Stimulated activated CD4-positive, alpha-beta T cell treated with anti-CD3 and anti-CD28 coated beads, Interleukin-15, amount 100 ng/mL, for 1 hour (primary cell): ENCODE measurements at places on chromosomes 2 and 18.

GRCh38 chr2:134489732-134490384 is 228.9 kb downstream of the TMEM163 start:
- no peak for DNase-seq

- DNase-seq = no peak
These were observed 69.6 kb upstream of the CD28 start for GRCh38 chr2:203636588-203637470.

- DNase-seq = no peak
These were observed 7.6 kb downstream of the GPR45 start for GRCh38 chr2:105249181-105249580.

DNA sequence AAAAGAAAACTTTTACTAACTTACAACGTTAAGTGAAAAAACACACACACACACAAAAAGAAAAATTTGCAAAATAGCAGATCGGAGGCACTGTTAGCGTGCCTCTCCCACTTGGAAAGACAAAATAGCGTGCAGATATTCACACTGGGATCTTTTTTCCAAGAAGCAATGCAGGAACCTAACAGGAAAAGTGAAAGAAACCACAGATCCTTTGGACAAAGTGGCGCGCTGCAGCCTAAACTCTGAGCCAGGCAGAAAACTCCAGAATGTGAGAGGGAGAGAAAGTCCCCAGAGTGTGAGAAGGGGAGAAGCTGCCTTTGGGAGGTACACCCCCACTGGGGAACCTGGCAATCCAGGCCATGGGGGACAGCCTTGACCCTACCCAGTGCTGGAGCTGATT is 70.7 kb upstream of the SERPINE2 start:
- no peak for DNase-seq

- no peak for DNase-seq
These were observed 37.4 kb upstream of the EPAS1 start for GRCh38 chr2:46259777-46260168.

GRCh38 chr2:171436307-171436706 is 2.3 kb downstream of the DCAF17 start:
- no peak for DNase-seq

GRCh38 chr18:3594760-3595368 is 144.9 kb downstream of the TGIF1 start:
- no peak for DNase-seq

DNA sequence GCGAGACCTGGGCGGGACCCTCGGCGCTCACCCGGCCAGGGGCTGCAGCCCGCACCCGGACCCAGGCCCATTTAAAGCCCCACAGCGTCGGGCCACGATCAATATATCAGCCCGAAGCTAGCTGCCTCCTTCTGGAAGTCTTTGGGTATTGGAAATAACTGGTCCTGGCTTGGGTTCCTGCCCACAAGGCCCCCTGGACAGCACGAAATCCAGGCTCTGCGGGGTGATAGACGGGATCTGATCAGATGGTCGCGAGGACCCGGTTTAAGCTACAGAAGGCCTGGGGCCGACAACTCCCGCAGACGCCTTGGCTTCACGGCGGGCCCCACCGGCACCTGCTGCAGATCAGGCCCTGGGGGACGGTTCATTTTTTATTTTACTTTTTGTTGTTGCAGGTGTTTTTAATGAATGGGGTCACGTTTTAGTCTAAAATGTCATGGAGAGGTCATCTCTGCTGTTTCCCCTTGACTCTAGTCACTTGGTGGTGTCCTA is 362 bp upstream of the PSTPIP2 start:
- DNase-seq = no peak

GRCh38 chr2:3631161-3631850 is 26.7 kb upstream of the ALLC start:
- DNase-seq = no peak

GRCh38 chr18:13457327-13457726 is 238.8 kb downstream of the LDLRAD4 start:
- DNase-seq = no peak

DNA sequence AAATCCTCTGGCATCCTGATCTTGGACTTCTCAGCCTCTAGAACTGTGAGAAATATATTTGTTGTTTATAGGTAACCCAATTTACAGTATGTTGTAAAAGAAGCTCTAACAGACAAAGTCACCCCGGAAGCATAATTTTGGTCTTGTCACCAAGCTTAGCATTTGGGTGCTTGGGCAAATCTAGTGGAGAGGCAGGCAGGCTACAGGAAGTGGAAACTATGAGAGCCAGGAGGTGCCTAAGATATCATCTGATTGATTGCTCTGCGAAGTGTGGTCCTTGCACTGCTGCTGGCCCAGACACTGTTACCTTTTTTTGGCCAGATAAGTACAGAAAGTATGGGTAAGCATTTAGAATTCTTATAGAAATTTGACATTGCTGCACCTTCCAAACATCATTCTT is 102.9 kb downstream of the CDC42EP3 start:
- DNase-seq = no peak

DNA sequence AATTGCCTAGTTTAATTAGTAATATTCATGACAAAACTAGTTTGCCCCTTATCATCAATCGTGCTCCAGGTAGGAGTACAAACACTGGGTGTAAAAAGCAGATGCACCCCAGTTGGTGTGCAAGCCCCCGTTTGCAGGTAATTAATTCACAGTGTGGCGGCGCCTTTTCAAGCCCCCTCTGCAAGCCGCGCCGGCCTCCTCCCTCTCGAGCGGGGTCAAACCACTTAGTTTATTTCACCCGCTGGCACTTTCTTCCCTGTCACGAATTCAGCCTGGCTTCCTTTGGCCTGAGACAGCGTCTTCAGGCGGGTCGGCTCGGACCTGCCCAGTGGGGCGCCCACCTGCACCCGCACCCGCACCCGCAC is 64.7 kb upstream of the MAPRE2 start:
- DNase-seq = no peak

GRCh38 chr2:120661551-120661950 is 74.1 kb upstream of the GLI2 start:
- no peak for DNase-seq

- no peak for DNase-seq
These were observed 16.2 kb downstream of the AFF3 start for GRCh38 chr2:100126201-100126600.

- no peak for DNase-seq
These were observed 81.7 kb upstream of the REV1 start for GRCh38 chr2:99571533-99571932.

DNA sequence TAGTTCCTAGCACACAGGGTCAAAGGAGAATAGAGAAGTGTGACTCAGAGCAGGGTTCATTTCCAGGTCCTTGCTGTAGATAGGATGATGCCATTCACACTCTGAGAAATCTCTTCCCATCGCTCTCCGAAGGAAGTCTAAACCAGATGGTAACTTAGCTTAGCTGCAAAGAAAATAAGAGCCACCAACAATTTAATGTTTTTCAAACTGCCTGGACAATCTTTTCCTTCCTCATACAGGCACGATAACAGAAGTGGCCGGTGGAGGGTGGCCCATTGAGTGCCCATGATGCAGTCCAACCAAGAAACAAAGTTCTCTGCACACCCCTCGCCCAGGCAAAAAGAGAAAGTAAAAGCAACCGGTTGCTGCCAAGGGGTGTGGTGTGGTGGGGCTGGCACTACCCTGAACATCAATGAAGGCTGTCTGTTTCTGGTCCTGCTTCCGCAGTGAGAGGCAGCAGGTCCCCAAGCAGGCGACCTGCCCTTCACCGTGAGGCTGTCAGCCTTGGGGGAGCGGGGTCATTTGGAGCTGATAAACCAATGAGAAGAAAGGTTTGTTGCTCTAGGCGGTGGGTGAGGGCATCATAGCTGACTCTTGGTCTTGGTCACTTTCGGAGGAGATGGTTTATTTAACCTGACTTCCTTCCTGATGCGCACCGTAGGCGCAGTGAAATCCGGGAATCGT is 105.6 kb upstream of the CD302 start:
- DNase-seq = peak; percentile 24

DNA sequence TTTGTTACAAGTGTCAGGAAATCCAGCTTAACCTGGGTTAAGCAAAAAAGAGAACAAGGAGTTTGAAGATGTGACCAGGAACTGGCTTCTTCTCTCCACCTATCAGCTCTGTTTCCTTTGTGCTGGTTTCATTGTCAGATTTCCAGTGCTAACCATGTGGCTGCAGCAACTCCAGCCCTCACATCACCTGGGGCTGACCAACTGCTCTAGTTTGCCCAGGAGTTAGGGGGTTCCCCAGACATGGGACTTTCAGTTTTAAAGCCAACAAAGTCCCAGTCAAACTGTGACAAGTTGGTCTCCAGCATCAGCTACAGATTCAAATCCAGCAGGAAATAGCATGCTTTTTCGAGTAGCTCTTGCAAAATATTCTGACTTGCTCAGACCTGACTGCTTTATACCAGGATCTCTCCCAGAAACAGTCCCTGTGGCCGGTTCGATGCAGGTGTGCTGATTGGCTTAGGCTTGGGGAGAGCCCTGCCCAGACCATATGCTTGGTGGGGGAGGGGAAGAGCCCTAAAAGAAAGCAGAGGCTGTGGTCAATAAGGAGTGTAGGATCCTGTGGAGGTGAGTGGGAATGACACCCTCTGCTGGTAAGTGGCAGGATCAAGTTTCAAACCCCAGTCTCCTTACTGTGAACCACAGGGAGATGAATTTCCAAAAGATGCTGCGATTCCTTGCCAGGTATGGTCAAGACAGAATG is 49.5 kb downstream of the KCNE4 start:
- DNase-seq = no peak
